ENCODE measurements at places on chromosomes 1 and 21.

- no peak for DNase-seq
Measured at GRCh38 chr1:156499194-156499841, 1.3 kb downstream of the MEF2D start.

- DNase-seq: no peak
Measured at GRCh38 chr1:102097451-102097850, 100.7 kb upstream of the OLFM3 start.

GRCh38 chr1:7809742-7810141 is 25.7 kb downstream of the PER3 start:
- DNase-seq: no peak

DNA sequence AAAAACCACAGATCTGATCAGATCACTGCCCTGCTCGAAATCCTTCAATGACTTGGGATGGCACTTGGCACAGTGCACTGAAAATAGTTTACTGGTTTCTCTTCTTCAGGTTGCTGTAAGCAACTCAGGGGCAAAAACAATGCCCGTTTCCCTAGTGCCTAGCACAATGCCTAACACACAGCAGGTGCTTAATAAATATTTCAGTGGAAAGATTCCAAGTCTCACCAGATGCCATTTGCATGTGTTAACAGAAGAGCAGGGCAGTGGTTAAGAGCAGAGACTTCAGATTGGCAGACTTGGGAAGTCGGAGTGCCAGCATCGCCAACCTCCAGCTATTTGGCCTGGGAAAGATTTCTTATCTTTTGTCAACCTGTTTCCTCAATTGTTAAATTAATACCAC is 10.9 kb upstream of the METTL25B start:
- no peak for DNase-seq

GRCh38 chr1:63971557-63971956 is 197.7 kb downstream of the ROR1 start:
- DNase-seq: no peak

GRCh38 chr1:206979379-206980043 is 9.3 kb upstream of the FCAMR start:
- DNase-seq: no peak

DNA sequence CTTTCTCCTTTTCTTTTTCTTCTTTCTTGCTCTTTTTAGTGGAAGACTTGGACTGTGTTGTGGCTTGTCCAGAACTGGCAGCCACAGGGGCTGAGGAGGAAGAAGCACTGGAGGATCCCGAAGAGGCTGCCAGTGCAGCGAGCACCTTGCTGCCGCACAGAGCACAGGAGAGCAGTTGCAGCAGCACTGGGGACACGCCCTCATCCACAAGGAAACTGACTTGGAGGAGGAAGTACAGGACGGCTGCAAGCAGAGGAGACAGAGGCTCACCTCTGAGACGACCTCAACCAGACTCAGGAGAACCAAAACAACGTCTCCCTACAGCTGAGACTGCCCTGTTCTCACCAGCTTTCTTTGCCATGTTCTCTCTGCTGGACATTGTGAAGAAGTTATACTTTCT is 88.9 kb downstream of the UBR4 start:
- DNase-seq: no peak

DNA sequence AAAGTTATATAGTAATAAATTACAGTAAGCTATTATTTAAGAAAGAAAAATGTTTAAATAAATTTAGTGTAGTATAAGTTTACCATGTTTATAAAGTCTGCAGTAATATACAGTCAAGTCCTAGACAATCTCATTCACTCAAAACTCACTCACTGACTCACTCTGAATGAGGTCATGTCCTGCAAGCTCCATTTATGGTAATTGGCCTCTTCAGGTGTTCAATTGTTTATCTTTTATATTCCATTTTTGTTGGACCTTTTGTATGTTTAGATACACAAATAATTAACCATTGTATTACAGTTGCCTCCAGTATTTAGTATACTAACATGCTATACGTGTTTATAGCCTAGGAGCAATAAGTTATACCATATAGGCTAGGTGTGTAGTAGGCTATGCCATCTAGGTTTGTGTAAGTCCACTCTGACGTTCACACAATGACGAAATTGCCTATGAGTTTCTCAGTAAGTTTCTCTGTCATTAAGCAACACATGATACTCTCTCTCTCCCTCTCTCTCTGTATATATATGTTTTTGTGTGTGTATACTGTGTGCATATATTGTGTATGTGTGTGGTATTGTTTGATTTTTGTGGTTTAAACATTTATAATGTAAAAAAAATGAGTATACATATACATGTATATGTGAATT is 161.2 kb downstream of the NCAM2 start:
- no peak for DNase-seq

DNA sequence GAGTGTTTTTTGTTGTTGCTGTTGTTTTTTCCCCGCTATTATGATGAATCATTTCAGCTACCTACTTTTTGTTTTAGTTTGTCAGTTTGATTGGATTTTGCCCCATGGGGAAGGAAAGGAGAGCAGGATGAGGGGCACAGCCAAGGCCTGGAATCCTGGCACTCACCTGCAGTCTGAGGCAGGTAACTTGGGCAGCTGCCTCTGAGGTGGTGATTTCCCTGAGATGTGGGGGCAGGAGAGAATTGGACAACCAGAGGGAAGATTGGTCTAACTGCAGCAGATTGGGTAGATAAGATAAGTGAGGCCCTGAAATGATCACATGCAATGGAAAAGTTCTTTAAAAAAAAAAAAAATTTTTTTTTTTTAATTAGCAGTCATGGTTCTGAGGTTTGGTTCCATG is 1.5 kb upstream of the LAX1 start:
- no peak for DNase-seq

- no peak for DNase-seq
Measured at GRCh38 chr1:14238472-14239307, 359.8 kb upstream of the KAZN start.
